ENCODE measurements at places on chromosomes 13 and 19.

GRCh38 chr13:111304603-111305289 lies 15.7 kb upstream of the TEX29 start:
- no peak for DNase-seq

GRCh38 chr19:42662712-42663111 lies 68.0 kb upstream of the CEACAM8 start:
- DNase-seq, result no peak

GRCh38 chr13:36282821-36283432 lies 14.7 kb downstream of the CCDC169 start:
- DNase-seq, result no peak

- no peak for DNase-seq
Observed at GRCh38 chr13:93180356-93180969, 46.1 kb upstream of the GPC6 start.

GRCh38 chr19:17778251-17778967 lies 16.5 kb upstream of the B3GNT3 start:
- peak; percentile 10 for DNase-seq

DNA sequence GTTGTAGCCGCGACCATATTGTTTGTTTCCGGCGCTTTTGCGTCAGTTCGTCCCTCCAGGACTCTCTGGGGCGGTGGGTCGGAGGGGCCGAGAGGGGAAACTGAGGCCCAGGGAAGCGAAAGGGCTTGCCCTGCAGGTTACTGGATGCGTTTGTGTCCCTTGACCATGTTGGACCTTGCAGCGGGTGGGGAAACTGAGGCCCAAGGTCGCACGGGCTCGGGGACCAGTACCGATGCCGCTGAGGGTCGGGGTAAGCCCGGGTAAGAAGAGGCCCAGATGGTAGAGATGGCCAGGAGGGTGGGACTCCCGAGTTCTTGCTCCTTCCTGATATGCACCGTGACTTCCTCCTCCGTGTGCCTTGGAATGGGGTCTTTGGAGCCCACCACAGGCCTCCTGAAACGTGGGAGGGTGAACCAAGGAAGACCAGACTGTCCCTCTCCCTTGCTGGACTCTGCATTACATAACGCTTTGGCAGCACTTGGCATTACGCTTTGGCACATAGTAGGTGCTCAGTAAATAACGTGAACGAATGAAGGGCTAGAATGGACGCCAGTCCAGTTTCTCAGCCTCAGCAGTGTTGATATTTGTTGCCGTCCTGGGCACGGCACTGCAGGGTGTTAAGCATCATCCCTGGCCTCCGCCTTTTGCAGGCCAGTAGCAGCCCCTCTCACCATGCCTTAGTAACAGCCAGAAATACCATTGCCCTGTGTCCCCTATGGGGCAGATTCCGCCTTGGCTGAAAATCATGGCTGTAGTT lies 743 bp downstream of the CHAF1A start:
- DNase-seq, result no peak

GRCh38 chr19:5326545-5326944 lies 14.1 kb downstream of the PTPRS start:
- DNase-seq, result no peak

- no peak for DNase-seq
Observed at GRCh38 chr13:50780201-50781015, 63.1 kb downstream of the DLEU7 start.

GRCh38 chr13:113129921-113130750 lies 7.5 kb downstream of the F10 start:
- DNase-seq, result no peak

GRCh38 chr19:54335164-54335563 lies 3.8 kb downstream of the LILRA4 start:
- DNase-seq, result no peak

DNA sequence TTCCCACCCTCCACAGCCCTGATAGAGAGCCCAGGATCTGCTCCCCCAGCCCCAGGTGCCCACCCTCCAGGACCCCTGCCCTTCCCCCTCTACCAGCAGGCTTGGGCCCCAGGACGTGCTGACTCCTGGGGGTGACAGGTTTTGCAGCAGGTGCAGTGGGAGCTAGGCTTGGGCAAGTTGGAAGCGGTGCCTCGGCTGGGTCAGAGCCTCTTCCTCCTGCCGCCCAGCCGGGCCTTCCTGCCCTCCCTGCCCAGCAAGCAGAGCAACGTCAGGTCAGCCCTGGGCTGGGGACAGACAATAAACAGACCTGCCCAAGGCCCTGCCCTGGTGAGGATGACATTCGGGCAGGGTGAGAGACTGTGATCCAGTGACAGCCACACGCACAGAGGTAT lies 9.2 kb upstream of the NCCRP1 start:
- no peak for DNase-seq

DNA sequence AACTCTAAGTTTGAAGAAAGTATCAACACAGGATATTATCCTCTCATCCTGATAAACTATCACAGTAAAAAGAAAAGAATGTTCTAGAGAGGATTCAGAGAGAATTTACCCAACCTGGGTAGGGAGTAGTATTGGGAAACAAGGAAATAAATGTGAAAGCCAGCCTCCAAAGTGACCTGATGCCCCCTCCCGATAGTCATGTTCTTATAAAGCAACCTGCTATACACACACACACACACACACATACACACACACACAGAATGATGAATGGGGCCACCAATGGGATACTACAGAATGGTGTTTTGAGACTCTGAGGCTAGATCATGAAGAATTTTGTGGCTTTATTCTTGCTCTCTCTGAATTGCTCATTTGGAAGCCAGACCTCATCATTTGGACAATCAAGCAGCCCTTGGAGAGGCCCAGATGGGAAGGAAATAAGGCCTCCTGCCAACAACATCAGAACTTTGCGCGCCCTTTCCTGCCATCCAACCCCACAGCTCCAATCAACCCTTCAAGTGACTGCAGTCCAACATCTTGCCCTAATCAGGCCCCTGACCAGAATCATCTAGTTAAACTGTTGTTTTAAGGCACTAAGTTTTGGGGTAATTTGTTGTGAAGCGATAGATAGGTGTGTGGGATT lies 807.9 kb upstream of the ARGLU1 start:
- no peak for DNase-seq

DNA sequence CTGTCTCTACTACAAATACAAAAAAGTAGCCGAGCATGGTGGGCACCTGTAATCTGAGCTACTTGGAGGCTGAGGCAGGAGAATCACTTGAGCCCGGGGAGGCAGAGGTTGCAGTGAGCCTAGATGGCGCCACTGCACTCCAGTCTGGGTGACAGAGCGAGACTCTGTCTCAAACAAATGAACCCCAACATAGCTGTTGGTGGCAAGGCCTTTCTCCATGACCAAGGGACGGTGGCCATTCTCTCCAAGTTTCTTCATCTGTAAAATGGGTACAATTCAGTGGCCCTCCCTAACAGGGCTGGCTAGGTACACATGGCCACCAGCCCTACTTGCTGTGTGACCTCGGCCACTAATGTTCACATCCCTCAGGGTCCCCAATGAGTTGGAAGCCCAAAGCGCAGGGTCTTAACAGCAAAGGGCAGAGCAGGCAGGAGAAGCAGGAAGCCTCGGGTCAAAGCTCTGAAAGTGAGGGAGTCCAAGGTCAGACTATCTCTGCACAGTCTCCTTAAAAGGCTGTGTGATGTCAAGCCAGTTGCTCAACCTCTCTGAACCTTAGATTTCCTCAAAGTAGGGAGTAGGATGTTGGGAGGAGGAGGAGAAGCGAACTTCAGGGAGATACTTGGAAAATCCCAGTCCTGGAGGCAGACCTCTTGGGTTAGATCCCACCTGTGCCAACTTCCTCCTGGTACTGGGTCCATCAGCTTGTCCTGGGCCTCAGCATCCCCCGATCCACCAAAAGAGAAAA lies 2.7 kb downstream of the JUND start:
- peak; percentile 55 for DNase-seq

GRCh38 chr19:17305517-17306284 lies at the start of gene MRPL34:
Gene MRPL34 (plus strand): TSS chr19:17305872. CDS start chr19:17305893, 21 bp downstream.
- DNase-seq, result peak; percentile 90

DNA sequence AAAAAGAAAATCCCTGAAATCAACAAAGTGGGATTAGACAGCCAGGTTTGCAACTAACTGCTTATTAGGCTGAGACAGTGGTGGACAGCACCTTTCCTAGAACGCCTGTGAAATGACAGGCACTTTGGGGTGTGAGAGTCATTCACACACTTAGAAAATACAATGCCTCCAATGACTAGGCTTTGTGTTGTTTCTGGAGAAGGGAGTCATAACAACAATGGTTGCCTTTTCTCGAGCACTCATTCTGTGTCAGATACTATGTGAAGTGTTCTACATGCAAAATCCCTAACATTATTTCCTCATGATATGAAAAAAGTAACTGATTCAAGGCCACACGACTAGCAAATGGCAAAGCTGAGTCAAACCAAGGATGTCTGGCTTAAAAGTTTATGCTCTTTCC lies 41.2 kb downstream of the SACS start:
- no peak for DNase-seq

DNA sequence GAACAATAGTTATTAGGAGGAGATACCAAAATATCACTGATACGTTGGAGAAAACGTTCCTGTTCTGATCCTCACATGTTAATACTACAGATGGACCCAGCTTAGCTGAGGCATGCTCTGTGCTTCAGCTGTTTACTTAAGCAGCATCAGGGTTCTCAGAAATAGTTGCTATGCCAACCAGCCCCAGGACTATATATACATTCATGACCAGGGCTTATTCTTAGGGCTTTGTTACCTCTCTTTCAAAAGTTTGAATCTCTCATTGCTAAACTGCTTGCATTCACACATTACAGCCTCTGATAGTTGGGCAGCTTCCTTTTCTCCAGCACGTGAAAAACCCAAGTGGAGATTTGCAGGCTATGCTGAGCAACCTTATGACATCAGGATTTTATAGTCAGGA lies 800.4 kb downstream of the DIAPH3 start:
- DNase-seq, result no peak

DNA sequence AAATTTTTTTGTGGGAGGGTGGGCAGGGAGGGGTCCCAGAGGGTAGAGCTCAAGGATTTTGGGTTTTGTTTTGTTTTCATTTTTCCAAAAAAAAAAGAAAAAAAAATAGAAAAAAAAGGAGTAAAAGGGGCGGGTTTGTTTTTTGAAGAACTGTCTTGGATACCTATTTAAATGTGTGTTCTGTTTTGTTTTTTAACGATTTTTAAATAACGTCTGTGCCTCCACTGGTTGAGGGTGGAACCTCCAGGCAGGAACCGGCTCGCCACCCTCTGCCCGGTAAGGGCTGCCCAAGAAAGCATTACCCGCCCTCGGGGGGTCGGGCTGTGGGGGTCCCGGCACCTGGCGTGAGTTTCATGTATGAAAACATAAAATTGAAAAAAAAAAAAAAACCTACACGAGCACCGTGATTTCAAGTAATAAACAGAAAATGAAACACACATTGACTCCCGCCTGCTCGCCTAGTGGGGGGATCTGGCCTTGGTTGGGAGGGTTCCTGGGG lies 10.4 kb downstream of the MIDN start:
- no peak for DNase-seq

- DNase-seq, result no peak
Observed at GRCh38 chr19:10452726-10453618, 32.6 kb downstream of the PDE4A start.

- DNase-seq, result no peak
Observed at GRCh38 chr13:20623000-20623399, 56.0 kb downstream of the IFT88 start.

GRCh38 chr13:20198781-20199180 lies 6.0 kb upstream of the GJB2 start:
- DNase-seq, result no peak

GRCh38 chr13:76885203-76886004 lies 801 bp downstream of the KCTD12 start:
- peak; percentile 26 for DNase-seq

GRCh38 chr13:97111756-97112155 lies 110.4 kb upstream of the MBNL2 start:
- DNase-seq, result no peak

GRCh38 chr19:1206864-1207450 lies 1.4 kb downstream of the STK11 start:
- no peak for DNase-seq

DNA sequence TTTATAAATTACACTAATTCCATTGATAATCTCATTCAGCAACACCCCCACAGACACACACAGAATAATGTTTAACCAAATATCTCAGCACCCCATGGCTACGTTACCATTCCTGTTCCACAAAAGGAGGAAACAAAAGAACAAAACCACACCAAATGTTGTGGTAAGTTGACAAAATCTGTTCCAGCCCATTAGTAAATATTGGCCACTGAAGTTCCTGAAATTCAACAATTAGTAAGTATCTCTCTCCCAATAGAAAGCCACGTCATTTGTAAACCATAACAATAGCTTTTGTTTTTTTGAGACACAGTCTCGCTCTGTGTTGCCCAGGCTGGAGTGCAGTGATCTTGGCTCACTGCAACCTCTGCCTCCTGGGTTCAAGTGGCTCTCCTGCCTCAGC lies 2.3 kb upstream of the FCAR start:
- DNase-seq, result no peak

- DNase-seq, result no peak
Observed at GRCh38 chr19:45098521-45099466, 5.8 kb downstream of the PPP1R37 start.

- no peak for DNase-seq
Observed at GRCh38 chr13:49620170-49620621, 8.1 kb upstream of the ARL11 start.

- DNase-seq, result no peak
Observed at GRCh38 chr13:43244481-43244880, 221.1 kb downstream of the DNAJC15 start.

DNA sequence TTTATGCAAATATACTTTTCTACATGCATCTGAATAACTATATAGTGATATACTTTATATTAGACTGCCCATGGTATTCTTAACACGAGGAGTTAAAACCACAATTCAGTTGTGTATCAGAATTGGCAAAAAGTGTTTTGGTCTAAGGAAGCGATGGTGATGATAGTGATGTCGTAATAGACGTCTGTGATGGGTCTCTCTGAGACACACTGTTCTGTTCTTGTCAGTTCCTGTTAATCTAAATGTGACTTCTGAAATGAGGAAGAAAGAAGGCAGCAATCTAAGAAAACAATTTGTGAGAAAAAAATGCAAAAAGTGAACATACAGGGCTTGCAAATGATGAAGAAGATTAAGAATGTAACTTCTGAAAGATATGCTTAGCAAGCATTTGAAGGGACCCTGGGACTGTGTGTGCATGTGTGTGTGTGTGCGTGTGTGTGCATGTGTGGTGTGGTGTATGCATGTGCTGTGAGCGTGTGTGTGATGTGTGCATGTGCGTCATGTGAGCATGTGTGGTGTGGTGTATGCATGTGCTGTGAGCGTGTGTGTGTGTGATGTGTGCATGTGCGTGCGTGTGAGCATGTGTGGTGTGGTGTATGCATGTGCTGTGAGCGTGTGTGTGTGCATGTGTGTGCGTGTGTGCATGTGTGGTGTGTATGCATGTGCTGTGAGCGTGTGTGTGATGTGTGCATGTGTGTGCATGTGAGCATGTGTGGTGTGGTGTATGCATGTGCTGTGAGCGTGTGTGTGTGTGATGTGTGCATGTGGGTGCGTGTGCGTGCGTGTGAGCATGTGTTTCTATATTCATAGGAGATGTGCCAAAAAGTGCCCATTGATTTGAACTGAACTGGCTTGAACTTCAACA lies 131.8 kb downstream of the IRS2 start:
- no peak for DNase-seq

DNA sequence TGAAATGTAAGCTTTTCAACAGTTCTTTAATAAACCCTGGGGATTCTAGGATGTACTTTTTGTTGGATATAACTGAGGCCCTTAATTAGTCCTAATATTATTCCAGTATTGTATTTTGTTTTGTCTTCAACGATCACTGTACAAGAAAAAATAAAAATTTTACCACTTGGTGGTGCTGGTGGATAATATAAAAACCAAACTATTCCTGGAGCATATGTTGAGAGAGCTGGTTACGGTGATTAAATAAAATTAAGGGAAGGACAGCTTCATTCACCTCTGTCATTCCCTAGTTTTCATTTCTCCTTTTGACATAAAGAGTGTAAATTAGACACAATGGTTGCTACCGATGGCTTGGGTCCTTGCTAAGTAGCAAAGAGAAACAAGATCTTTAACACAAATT lies 598.6 kb upstream of the PCDH20 start:
- DNase-seq, result no peak

Measured in T follicular helper cell (primary cell).